ENCODE measurements at places on chromosomes 12 and 14.

GRCh38 chr14:75435473-75435872 lies 7.7 kb downstream of the JDP2 start:
- DNase-seq = no peak

- no peak for DNase-seq
Measured at GRCh38 chr14:77044783-77045237, 16.3 kb upstream of the IRF2BPL start.

DNA sequence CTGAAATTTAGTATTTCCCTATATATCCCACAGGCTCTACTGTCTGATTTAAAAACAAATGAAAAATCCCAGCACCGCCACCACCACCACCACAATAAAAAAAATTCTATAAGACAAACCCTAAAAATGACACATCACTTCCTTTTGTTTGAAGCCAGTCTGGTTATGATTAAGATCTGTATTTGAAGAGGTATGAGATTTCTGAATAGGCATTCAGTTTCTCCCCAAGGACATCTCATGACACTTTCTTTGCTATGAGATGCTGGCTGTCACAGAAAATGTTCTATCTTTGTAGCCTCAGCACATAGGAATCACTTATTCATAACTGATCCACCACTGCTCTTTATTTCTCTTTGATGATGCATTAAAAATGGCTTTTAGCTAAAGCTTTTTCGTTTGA lies 1071.0 kb downstream of the SLC6A15 start:
- DNase-seq = no peak

DNA sequence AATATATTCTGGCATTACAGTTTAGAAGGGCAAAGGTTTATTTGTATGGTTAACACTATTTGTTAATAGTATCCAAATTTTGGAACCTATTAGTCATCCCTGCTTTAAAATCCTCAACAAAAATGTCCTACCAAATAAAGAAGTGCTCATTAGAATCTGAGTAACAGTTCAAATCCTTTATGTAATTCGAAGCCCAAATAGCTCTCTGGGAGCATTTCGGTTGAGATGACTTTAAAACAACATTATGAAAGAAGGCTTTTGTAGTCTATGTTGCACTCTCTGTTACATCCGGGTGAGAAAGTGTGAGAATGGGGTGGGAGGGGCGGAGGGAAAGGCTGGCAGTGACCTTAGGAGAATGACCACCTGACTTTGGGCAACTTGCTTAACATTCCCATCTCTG lies 59.7 kb downstream of the SLC38A1 start:
- DNase-seq = peak; percentile 56

- no peak for DNase-seq
Measured at GRCh38 chr12:58262796-58263195, 321.4 kb downstream of the ATP23 start.

- DNase-seq = no peak
Measured at GRCh38 chr14:65664436-65664835, 251.9 kb downstream of the FUT8 start.

GRCh38 chr12:2295941-2296461 lies 243.2 kb downstream of the CACNA1C start:
- no peak for DNase-seq

DNA sequence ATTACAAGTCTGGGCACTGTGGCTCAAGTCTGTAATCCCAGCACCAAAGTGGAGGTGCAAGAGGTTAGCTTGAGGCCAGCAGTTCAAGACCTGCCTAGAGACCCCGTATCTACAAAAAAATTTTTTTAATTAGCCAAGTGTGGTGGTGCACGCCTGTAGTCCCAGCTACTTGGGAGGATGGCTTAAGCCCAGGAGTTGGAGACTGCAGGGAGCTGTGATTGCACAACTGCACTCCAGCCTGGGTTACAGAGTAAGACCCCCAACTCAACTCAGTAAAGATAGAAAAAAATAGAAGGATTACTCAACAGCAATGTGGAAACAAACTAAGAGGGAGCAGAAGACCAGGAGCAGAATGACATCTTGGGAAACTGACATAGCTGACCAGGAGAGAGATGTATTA lies 13.3 kb downstream of the SBNO1 start:
- DNase-seq = no peak

GRCh38 chr14:62709773-62710172 lies 335.5 kb downstream of the KCNH5 start:
- DNase-seq = no peak

DNA sequence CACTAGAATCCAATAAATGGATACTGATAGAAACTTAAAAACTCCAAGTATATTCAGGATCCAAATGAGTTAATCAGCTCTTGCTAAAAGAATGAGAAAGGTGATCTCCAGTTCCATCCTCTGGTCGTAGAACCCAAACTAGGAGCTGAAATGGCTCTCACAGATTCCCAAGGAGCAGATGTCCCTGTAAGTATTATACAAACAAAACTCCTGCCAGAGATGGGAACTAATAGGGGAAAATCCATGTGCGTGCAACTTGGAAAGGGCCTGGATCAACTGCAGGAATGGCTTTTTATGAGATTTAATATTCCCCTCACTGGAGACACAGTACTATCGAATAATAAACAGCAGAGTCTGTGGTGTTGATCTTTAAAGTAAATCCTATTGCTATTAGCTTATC lies 309.2 kb upstream of the TBX3 start:
- no peak for DNase-seq

GRCh38 chr12:92046557-92047392 lies 98.9 kb downstream of the BTG1 start:
- no peak for DNase-seq

Measured in NCI-H1105 treated with DMSO at 0.1 percent for 48 hours (cell line).